ENCODE measurements at places on chromosomes 1 and 21.

GRCh38 chr1:28927266-28927647, 12.9 kb downstream of the EPB41 start:
- no peak for DNase-seq

DNA sequence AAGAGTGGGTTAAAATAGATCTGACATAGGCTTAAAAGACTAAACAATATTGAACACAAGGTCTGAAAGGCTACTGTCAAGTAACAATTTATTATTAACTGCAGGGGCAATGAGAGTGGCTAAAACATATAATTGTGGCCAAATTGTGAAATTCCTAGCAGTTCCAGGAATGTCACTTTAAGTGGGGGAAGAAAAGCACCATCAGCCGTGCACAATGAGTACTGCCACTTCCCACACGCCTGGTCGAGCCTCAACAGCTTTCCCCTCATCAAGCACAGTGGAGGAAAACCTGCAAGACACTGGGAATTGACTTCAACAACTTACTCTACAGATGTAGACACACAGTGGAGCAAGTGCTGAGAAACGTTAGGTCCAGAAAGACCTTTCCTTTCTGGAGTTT, 16.4 kb downstream of the TFB2M start:
- DNase-seq = no peak

GRCh38 chr21:41825881-41826280, 53.3 kb downstream of the PRDM15 start:
- no peak for DNase-seq

DNA sequence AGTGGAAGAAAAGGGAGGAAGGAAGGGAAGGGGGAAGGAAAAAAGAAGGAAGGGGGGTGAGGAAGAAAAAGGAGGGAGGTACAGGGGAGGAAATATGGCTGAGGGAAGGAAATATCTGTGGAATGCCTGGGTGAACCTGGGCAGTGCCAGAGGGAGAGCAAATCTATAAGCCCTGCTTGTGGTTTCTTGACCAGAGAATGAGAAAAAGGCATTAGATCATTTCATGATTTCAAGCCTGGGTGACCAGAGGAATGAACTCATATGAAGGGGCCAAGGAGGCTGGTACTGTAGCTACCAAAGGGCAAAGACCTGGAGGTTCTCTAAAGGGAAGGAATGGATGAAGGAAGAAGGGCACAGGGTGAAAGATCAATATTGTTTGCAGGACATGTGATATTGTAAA, 31.4 kb downstream of the GNG12 start:
- DNase-seq = no peak

- no peak for DNase-seq
Observed at GRCh38 chr1:231721436-231721835, 94.8 kb downstream of the DISC1 start.

DNA sequence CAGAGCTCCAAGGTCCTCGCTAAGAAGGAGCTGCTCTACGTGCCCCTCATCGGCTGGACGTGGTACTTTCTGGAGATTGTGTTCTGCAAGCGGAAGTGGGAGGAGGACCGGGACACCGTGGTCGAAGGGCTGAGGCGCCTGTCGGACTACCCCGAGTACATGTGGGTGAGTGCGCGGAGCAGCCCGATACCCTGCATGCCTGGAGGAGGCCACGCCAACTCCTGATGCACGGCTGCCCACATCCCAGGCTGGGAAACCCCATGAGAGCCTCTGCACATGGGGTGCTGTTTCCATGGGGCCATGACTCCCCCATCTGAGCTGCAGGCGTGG, 43.0 kb upstream of the TRAPPC10 start:
- no peak for DNase-seq

- DNase-seq = no peak
Observed at GRCh38 chr1:116414364-116414763, 41.3 kb downstream of the ATP1A1 start.

GRCh38 chr1:226176870-226177269, 9.7 kb downstream of the ACBD3 start:
- DNase-seq = no peak

- no peak for DNase-seq
Observed at GRCh38 chr1:119861547-119861946, 34.8 kb downstream of the ADAM30 start.

DNA sequence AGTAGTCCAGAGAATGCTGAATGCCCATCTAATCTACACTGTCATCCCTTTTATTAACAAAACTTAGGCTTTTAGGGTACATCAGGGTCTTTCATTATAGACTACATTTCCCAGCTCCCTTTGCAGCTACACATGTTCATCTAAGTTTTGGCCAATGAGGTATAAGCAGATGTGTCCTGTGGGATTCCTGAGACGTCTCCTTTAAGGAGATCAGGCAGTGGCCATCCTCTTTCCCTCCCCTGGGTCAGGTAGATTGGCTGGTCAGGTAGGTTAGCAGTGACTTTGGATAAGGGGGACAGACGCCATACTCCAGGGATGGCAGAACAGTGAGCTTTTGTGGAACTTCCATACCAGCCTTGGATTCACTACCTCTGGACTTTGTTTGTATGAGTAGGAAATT, 188.3 kb downstream of the FGGY start:
- peak; percentile 31 for DNase-seq

DNA sequence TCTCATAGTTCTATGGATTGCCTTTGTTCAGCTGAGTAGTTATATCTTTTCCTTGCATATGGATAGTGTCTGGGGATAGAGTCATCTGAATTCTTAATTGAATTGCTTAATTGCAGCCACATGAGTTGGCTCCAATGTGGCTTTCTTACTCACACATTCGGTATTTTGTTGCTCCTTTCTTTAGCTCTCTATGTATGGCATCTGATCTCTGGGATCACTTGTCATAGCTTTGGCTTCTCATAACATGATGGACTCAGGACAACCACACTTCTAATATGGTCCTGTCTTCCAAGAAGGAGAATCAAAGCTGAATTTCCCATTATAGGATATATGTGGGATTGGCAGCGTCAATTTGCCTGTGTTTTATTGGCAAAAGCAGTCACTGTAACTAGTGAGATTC, 716.2 kb downstream of the NCAM2 start:
- DNase-seq = no peak

- no peak for DNase-seq
Observed at GRCh38 chr1:116564426-116564825, 6.4 kb downstream of the CD58 start.

GRCh38 chr1:234545517-234546386, 64.2 kb downstream of the IRF2BP2 start:
- DNase-seq = no peak

DNA sequence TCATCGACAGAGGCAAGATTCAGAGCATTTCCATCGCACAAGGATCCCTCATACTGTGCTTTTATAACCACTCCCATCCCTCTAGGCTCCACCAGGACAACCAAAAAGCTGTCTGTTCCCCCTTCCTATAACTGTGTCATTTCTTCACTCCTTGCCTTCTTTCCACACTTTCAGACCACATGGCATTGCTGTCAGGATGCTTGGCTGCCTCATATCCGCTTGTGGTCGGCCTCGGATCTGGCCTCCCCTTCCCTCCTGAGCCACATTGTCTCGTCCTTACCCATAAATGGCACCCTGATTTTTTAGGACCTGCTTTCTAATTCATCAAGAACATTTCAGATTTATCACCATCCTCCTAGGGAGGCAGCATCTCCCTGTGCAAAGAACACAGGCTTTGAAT, 80.5 kb downstream of the HIVEP3 start:
- no peak for DNase-seq

GRCh38 chr21:45168522-45168921, 94.1 kb downstream of the ADARB1 start:
- no peak for DNase-seq

DNA sequence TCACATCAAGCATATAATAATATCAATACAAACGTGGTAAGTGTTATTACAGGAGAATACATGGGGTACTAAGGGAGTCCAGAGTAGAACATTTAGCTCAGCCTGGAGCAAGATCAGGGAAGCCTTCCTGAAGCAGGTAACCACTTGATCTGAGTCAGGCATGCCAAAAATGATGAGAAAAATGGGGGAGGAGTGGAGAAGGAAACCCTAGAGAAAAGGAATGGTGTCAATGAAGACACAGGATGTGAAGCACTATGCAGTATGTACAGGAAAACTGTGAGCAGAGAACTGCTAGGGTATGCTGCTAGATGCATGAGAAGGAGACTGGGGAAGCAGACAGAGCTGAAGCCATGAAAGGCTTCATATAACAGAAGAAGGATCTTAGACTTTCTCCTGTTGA, 84.7 kb downstream of the NOTCH2 start:
- no peak for DNase-seq

DNA sequence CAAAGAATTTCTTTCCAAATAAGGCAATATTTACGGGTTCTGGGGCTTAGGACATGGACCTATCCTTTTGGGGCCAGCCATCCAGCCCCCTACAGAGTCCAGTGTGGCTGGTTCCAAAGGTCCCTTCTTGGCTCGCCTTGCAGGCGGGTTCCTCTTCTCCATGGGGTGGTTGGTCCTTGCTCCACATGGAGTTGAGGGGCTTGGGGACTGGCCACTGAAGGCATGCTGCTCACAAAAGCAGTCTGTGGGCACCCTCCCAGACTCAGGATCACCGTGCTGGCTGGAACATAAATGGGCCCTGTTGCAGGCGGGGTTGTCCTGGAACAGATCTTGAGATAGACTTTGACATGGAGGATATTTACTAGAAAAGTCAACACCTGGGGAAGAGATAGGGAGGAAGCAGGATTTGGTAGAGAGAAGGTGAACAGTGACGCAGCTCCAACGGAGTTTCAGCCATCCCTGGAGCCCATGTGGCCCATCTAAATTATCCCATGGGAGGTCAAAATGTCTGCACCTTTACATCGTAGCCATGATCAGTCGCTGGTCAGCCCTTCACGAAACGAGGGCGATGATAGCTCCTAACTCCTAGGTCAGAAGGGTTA, 39.1 kb upstream of the LRP8 start:
- no peak for DNase-seq

DNA sequence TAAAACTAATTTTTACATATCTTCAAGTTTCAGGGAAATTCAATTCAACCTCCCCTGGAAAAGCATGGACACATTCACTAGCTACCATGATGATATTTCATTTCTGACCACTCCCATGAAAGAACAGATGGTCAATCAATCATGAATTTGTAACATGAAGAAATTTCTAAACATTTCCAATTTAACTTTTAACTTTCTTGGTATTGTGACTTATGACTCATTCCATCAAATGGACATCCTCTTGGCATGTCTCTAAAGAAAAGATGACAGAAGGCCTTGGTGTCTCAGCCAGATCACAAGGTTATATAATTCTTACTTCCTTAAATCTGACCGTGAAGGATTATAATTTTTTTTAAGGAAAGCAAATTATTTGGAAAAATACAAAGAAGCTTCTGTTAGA, 10.5 kb upstream of the MCOLN3 start:
- no peak for DNase-seq

- DNase-seq = peak; percentile 52
Observed at GRCh38 chr1:81808760-81809159, 8.0 kb downstream of the ADGRL2 start.

GRCh38 chr1:94303005-94303404, 65.6 kb upstream of the ARHGAP29 start:
- DNase-seq = no peak

GRCh38 chr1:219432191-219432606, 180.7 kb downstream of the ZC3H11B start:
- peak; percentile 5 for DNase-seq

DNA sequence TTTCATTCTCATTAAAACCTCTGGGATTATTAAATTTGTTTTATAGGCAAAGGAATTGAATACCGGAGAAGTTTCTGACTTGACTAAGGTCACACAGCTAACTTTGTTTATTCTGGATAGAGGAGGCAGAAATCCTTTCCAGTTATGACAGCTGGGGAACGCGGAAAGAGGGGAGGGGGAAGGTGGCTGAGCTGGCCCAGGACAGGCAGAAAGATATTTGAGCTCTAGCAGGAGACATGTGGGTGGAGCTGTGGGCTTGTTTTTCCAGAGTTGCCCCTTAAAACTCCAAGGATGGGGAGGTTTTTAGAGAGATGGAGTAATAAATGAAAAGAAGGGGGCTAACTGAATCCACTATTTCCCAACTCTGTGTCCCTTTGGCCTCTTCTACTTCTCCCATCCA, 27.8 kb downstream of the FOXD2 start:
- no peak for DNase-seq

- no peak for DNase-seq
Observed at GRCh38 chr1:109263234-109263596, 13.9 kb downstream of the CELSR2 start.

GRCh38 chr1:18592368-18592767, 38.3 kb upstream of the PAX7 start:
- peak; percentile 59 for DNase-seq

GRCh38 chr1:13708380-13708982, 8.5 kb downstream of the PRDM2 start:
- no peak for DNase-seq

- no peak for DNase-seq
Observed at GRCh38 chr1:19946971-19947370, 23.6 kb upstream of the PLA2G2E start.

- no peak for DNase-seq
Observed at GRCh38 chr1:76613886-76614285, 253.4 kb upstream of the ST6GALNAC5 start.

DNA sequence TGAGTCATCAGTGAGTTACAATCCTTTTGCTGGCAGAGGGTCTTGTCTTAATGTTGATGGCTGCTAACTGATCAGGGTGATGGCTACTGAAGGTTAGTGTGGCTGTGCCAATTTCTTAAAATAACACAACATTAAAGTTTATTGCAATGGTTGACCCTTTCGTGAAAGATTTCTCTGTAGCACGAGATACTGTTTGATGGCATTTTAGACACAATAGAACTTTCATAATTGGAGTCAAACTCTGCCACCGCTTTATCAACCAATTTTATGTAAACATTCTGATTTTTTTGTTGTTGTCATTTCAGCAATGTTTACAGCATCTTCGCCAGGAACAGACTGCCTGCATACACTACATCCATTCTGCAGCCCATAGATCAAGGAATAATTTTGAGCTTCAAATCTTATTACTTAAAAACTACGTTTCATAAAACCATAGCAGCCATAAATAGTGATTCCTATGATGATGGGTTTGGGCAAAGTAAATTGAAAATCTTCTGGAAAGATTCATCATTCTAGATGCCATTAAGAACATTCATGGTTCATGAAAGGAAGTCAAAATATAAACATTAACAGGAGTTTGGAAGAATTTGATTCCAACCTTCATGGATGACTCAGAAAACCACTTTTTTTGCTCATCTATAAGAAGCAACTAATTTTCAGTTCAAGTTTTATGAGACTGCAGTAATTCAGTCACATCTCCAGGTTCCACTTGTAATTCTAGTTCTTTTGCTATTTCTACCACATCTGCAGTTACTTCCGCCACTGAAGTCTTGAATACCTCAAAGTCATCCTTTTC, 85.9 kb downstream of the TYW3 start:
- no peak for DNase-seq

Data from GM23338 (cell line).